ENCODE measurements at places on chromosomes 4 and X. TPM values are rescaled to one million over a fixed set of nuclear protein-coding genes. Genes with fewer than 3 reads are reported as not detected.

- no peak for DNase-seq
Observed at GRCh38 chr4:152965611-152966010, 29.5 kb downstream of the FHDC1 start.

DNA sequence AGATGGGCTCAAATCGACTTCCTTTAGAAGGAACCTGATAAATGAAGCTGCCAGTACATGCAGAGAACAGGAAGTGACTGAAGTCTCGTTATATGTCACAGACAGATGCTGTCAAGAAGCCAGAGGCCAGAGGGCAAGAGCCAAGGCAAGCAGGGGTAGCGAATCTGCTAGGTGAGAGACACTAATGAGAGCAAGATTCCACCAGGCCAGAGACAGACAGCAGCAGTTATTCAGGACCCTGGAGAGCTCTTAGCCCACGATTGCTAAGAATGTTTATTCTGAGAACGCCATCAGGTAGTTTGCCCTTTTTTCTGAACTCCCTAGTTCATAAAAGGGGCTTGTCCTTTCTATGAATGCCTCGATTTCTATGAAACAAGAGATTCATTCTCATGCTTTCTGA, 73.7 kb downstream of the BEND2 start:
- peak; percentile 0 for DNase-seq

GRCh38 chr4:40719008-40719623, 30.6 kb upstream of the NSUN7 start:
- DNase-seq, result peak; percentile 33

- DNase-seq, result no peak
Observed at GRCh38 chr4:44720371-44720770, 6.0 kb downstream of the GNPDA2 start.

- peak; percentile 18 for DNase-seq
Observed at GRCh38 chr4:55819634-55820033, at the start of gene EXOC1L. Gene EXOC1L (plus strand): TSS chr4:55819790. CDS start chr4:55820027, 237 bp downstream.

- peak; percentile 72 for DNase-seq
Observed at GRCh38 chr4:147787204-147787603, 55.3 kb downstream of the ARHGAP10 start.

DNA sequence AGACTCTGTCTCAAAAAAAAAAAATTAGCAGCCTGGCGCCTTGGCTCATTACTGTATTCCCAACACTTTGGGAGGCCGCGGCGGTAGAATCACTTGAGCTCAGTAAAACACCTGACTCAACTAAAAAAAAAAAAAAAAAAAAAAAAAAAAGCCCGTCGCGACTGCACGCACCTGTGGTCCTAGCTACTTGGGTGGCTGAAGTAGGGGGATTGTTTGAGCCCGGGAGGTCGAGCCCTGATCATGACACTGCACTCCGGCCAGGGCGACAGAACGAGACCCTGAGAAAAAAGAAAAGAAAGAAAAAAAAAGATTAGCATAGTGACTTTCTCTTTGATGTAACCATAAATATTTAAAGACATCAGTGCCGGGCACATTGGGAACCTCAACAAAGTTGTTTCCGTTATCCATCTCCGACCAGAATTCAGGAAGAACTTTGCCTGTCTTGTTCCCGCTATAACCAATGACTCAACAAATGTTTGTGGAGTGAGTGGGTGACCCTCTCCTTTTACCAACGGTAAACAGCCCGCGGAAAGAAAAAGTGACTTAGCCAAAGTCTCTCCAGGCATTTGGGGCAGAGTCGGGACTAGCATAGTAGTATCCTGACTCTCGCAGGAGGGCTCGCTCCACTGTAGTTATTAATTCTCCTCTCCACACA, 553 bp upstream of the MED28 start:
- DNase-seq, result peak; percentile 80

DNA sequence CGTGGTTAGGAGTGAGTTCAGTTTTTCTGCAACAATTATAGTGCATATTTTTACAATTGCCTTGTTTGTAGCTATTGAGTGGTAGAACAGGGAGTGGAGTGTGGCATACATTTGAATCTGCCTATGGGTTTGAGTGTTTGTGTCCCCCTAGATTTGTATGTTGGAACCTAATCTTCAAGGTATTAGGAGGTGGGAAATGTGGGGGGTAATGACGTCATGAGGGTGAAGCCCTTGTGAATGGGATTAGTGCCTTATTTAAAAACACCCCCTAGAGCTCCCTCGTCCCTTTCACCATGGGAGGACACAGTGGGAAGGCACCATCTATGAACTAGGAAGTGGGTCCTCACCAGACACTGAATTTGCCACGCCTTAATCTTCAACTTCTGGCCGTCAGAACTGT, 819.6 kb downstream of the NLGN4X start:
- no peak for DNase-seq

DNA sequence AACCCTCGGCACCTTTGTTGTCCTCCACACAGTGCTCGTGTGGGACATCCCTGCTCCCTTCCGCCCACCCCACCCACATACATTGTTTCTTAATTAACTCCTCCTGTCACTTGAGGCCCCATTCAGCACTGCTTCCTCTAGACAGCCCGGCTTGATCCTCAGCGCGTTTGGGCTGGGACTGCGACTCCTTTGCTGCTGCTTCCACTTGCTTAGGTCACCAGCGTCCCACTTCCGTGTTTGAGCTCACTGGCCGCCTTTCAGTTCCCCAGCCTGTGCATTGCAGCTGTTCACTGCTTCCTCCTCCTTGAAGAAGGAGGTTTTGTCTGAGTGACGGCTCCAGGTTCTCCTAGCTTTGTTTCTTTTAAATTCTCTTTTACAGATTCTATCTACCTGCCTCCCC, 16.1 kb downstream of the RNF4 start:
- DNase-seq, result peak; percentile 90

The GABRE gene
- 1.5 TPM for total RNA-seq

The CLNK gene
- not detected for total RNA-seq

The MRFAP1L1 gene
- 61.1 TPM for total RNA-seq

The ADGRG2 gene
- 0.11 TPM for total RNA-seq

The ARFIP1 gene
- 45.1 TPM for total RNA-seq

The DCAF8L2 gene
- total RNA-seq, result not detected

The RHOH gene
- 0.75 TPM for total RNA-seq
